ENCODE measurements at places on chromosomes 16 and 17.

GRCh38 chr16:85675251-85675874 is 13.4 kb downstream of the GINS2 start:
- DNase-seq = peak; percentile 26

- peak; percentile 41 for DNase-seq
These were observed 89.3 kb downstream of the RPGRIP1L start for GRCh38 chr16:53614346-53614745.

- peak; percentile 48 for DNase-seq
These were observed 21.9 kb downstream of the NME3 start for GRCh38 chr16:1749152-1750117.

DNA sequence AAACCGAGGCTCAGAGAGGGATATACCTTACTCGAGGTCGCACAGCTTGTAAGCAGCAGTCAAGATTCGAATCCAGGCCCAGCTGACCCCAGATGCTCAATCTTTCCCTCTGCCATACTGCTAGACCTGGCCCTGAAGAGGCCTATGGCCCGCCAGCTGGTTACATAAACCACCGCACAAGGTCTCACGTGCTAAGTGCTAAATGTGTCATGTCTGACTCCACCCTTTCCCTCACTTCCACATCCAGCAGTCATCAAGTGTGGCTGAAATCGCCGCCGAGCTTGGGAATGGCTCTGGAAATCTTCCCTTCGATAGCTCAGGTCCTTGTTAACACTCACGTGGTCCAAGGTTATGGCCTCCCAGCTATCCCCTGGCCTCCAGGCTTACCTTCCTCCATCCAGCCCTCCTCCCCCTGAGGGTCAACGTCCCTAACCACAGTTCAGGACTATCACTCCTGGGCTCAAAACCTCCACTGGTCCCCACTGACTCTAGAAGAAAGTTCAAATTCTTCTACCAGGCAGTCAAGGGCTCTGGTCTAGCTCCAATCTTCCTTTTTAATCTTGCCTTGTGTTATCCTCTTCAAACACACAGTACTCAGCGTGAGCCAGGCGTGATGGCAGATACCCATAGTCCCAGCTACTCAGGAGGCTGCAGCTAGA is 3.5 kb downstream of the ZBTB4 start:
- DNase-seq = no peak

GRCh38 chr17:34131386-34131785 is 123.7 kb upstream of the CCL2 start:
- no peak for DNase-seq

DNA sequence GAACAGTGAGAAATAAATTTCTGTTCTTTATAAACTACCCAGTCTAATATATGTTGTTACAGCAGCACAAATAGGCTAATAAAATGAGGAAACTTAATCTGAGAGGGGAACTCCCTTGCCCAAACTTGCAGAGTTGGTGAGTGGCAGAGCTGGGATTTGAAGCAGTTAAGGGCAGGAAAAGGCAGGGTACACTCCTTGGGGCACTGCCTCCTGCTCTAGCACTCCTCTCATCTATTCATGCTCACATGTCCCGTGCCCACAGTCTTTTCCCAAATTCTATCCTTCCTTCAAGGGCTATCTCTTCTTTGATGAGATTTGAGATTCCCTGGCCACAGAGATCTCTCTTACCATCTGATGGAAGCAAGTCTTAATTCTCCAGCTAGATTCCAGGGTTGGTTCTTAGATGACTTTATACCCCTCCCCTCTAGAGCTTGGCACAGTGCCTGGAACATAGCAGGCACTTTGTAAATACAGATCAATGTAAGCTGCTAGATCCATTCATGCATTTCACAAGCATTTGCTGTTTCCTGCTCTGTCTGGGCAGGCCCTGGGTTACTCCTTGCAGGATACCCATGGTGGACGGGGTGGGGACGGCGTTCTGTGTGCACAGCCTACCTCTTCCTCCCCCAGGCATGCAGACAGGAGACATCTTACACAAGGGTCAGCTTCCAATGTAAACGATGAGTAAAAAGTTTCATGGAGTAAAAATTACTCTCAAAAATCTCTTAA is 39.2 kb upstream of the ABCC12 start:
- no peak for DNase-seq

GRCh38 chr17:73234736-73235135 is 26.9 kb downstream of the CPSF4L start:
- no peak for DNase-seq

DNA sequence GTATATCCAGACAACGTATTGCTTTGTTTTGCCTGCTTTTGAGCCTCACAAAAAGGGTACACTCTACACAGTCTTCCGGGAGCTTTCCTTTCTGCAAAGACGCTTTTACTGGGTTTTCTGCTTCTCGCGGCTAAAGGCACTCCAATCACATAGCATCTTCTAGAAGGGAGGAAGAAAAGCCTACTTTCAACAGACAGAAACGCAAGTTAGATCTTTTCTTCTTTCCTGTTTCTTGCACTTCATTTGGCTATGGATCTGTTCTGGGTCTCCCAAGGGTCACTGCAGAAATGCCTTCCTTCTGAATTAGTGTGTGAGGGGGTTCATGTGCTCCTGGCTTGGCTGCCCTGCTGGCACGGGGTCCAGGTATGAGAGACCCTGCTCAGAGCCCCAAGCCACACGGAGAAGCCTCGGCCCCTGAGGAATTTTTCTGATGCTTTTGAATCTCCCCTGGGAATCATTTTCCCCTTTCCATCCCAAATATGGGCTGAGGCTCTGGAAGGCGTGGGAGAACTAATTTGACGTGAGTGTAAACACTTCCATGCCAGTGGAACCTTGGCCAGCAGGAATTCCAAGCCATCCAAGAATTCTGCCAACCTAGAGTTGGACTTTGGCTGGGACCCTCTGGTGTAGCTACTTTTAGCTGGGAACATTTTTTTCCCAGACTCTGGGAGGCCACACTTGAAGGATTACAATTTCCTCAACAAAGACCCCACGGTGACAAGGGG is 49.6 kb upstream of the NKD1 start:
- DNase-seq = no peak

- no peak for DNase-seq
These were observed 325.4 kb downstream of the SEC14L1 start for GRCh38 chr17:77466140-77466539.

DNA sequence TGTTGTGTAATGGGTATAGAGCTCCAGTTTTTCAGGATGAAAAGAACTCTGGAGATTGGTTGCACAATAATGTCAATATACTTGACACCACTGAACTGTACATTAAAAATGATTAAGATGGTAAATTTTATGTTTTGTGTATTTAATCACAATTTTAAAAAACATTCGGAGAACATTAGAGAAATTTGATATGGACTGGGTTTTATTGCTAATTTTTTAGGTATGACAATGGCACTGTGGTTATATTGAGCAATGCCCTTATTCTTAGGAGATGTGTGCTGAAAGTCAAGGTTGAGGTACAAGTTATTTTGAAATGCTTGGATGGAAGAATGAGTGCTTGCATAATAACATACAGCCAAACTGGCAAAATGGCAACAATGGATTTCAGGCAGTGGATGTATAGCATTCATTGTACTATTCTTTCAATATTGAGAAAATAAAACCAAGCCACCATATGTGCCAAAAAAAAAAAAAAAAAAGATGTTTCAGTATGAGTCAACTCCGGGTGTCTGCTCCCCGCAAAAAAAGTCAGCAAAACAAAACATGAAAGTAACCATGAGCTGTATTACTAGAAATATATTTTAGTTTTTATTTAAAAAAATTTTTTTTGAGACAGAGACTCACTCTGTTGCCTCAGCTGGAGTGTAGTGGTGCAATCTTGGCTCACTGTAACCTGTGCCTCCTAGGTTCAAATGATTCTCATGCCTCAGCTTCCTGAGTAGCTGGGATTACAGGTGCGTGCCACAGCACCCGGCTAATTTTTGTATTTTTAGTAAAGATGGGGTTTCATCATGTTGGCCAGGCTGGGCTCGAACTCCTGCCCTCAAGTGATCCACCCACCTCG is 19.8 kb downstream of the HOXB1 start:
- DNase-seq = peak; percentile 95

GRCh38 chr16:23213831-23214230 is 31.3 kb downstream of the SCNN1G start:
- no peak for DNase-seq

DNA sequence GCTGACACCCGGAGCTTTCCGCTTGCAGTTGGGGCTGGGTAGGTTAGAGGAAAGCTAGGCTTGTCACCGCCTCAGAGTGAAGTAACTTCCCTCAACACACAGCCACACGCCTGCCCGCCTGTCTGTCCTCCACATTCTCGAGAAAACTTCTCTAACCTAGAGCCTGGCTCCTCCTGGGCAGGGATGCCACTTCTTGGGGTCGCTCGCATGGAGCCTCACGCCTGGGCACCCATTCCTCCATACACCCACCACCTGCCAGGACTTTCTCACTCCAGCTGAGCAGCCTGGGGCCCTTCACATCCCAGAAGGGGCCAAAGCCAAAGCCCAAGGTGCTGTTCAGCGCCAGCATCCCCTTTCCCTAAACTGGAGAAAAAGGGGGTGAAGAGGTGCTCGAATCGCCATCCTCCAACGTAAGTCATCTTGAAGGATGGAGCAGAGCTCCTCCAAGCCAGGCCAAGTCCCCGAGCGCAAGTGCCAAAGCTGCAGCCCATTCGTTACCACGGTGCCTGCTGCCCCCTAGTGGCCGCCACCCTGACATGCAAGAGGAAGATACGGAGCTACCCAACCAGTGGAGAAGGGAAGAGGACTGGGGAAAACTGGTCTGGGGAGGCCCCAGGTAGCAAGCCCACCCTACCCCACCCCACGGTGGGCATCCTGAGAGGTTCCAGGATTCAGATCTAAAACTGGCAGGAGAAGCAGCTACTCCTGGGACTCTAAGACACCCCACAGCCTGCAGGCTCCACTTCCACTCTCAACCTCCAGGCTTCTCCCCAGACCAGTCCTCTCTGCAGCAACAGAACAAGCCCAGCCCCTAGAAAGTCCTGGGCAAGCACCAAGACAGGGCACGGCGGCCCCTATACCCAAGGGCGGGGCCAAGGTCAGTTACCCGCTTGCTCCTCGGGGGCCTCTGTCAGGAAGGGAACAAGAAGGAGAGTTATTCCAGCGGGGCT is 63.1 kb downstream of the MYO18A start:
- DNase-seq = peak; percentile 55

- peak; percentile 40 for DNase-seq
These were observed 165.4 kb downstream of the PRKCA start for GRCh38 chr17:66467766-66468165.

DNA sequence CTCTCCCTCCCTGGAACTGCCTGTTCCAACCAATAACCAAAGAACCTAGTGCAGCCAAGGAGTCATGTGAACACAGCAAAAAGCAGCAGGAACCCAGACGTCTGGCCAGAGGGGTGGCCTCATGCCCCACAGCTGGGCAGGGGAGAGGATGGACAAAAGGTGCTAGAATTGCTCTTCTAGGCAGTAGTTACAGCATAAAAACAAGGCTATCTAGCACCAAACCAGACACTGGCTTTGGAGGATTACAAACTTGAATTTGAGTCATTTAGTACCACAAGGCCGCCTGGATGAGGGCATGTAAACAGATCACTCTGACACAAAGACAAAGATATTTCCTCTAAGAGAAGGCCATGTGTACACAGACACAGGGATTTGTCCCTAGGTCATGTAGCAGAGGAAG is 423.3 kb upstream of the MAF start:
- DNase-seq = no peak

- peak; percentile 76 for DNase-seq
These were observed 4.6 kb downstream of the RAI1 start for GRCh38 chr17:17685775-17686291.

- DNase-seq = no peak
These were observed 8.7 kb upstream of the FZD2 start for GRCh38 chr17:44548376-44549230.

- DNase-seq = peak; percentile 91
These were observed 128.7 kb upstream of the ZFHX3 start for GRCh38 chr16:73176577-73177013.
